CD4-positive, alpha-beta memory T cell (primary cell): ENCODE measurements at places on chromosomes 4 and X. TPM values are rescaled to one million over a fixed set of nuclear protein-coding genes. Genes with fewer than 3 reads are reported as not detected.
A peak's percentile ranks its signal among the peaks of the same experiment; 100 is the strongest.

DNA sequence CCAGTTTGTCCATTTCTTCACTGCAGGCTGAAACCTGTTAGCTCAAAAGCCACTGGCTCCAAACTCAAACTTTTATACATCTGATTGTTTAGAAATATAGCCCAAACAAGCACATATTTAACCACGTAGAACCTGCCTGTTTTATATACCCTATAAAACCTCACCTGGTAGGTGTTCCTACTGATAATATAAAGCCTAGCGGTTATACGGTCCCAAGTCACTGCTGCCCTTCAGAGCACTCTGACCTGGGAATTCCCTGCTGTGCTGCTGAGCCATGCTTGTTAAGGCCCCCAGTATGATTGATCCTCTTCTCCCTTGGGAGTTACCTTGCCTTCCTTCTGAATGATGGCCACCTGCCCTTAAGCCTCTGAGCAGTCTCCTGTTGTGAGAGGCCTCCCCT, 432.8 kb upstream of the LCORL start:
- H3K4me3 ChIP-seq: no peak overlapping the region
- H3K27ac ChIP-seq: no peak overlapping the region
- H3K27me3 ChIP-seq: no peaks in the 10 kb centered on the region
- DNase-seq: no peak
- no peaks in the 10 kb centered on the region for H3K36me3 ChIP-seq

GRCh38 chr4:11264841-11265240, 163.9 kb downstream of the HS3ST1 start:
- no peaks in the 10 kb centered on the region for H3K27me3 ChIP-seq
- H3K27ac ChIP-seq: no peak overlapping the region
- no peak overlapping the region for H3K4me3 ChIP-seq
- H3K4me1 ChIP-seq: no peaks in the 10 kb centered on the region
- no peak for DNase-seq

GRCh38 chr4:150136036-150136435, 57.8 kb downstream of the DCLK2 start:
- no peaks in the 10 kb centered on the region for H3K4me1 ChIP-seq
- H3K27me3 ChIP-seq: no peaks in the 10 kb centered on the region
- no peak overlapping the region for H3K4me3 ChIP-seq
- no peak for DNase-seq
- no peak overlapping the region for H3K27ac ChIP-seq

- no peak for DNase-seq
- H3K27me3 ChIP-seq: no peaks in the 10 kb centered on the region
- H3K36me3 ChIP-seq: no peaks in the 10 kb centered on the region
These were observed 156.9 kb downstream of the CBR4 start for GRCh38 chr4:168852933-168853713.

DNA sequence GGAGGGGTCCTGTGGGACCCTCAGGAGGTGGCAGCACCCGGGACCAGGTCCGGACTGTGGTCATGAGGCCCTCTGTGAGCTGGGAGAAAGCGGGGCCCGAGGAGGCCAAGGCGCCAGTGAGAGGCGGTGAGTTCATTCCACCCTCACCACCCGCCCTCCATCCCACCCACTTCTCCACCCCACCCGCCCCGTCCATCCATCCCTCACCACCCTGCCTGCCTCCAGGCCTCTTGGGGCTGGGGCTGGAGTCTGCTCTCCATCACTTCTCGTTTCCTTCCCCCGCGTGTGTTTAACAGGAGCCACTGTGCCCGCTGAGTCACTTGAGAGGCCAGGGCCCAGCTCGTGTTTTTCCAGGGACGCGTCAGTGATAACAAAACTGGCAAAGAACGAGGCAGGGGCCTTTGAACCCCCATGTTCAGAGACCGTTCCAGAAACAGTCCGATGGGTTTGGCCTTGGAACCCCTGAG, 6.2 kb downstream of the SH3TC1 start:
- H3K27ac ChIP-seq: no peak overlapping the region
- no peak overlapping the region for H3K4me3 ChIP-seq
- H3K27me3 ChIP-seq: no peaks in the 10 kb centered on the region
- no peak for DNase-seq

DNA sequence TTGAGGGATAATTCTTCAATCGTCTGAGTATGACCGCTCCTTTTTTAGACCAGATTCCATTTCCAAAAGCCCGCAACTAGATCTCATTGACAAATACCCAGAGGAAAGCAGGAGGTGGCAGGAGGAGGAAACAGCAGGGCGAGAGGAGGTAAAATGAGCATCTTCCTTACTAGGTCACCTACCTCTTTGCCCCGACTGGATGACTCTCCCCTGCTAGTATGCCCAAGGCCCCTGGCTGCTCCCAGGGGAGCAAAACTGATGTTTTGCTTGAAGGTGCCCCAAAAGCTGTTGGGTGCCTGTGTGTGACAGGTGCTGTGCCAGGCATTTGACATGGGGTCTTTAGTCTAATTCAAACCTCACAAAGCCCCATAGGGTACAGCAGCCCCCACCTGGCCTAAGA, 48.9 kb downstream of the C4orf50 start:
- no peak overlapping the region for H3K27ac ChIP-seq
- H3K27me3 ChIP-seq: no peaks in the 10 kb centered on the region
- no peak overlapping the region for H3K4me3 ChIP-seq
- no peak for DNase-seq

- no peak overlapping the region for H3K27ac ChIP-seq
- H3K27me3 ChIP-seq: no peaks in the 10 kb centered on the region
- no peaks in the 10 kb centered on the region for H3K4me1 ChIP-seq
- DNase-seq: no peak
These were observed 504.3 kb downstream of the FAM133A start for GRCh38 chrX:94178145-94178788.

GRCh38 chrX:6227453-6227835, 1.2 kb downstream of the NLGN4X start:
- H3K27me3 ChIP-seq: no peaks in the 10 kb centered on the region
- H3K4me1 ChIP-seq: no peaks in the 10 kb centered on the region

GRCh38 chr4:53559021-53559620, 32.2 kb downstream of the LNX1 start:
- H3K4me1 ChIP-seq: no peaks in the 10 kb centered on the region
- no peak overlapping the region for H3K4me3 ChIP-seq
- H3K27ac ChIP-seq: no peak overlapping the region
- H3K27me3 ChIP-seq: no peaks in the 10 kb centered on the region

DNA sequence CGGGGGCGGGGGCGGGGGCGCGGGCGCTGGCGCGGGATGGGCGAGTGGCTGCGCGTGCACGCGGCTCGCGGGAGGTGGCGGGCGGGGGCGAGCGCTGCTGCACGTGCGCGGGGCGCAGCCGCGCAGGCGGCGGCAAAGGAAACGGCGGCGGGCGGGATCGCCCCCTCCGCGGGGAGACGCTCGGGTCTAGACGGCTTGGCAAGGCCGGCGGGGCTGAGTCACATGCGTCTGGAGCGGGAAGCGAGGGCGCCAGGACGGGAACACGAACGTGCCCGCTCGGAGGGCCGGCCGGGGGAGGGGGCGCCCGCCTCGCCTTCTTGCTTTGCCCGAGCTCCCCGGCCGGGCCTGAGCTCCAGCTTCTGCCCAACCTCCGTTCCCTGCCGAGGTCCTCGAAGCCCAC, 4.3 kb upstream of the HAUS7 start:
- no peak overlapping the region for H3K27ac ChIP-seq
- H3K36me3 ChIP-seq: no peaks in the 10 kb centered on the region
- peak; percentile 43 for DNase-seq
- H3K27me3 ChIP-seq: no peaks in the 10 kb centered on the region

DNA sequence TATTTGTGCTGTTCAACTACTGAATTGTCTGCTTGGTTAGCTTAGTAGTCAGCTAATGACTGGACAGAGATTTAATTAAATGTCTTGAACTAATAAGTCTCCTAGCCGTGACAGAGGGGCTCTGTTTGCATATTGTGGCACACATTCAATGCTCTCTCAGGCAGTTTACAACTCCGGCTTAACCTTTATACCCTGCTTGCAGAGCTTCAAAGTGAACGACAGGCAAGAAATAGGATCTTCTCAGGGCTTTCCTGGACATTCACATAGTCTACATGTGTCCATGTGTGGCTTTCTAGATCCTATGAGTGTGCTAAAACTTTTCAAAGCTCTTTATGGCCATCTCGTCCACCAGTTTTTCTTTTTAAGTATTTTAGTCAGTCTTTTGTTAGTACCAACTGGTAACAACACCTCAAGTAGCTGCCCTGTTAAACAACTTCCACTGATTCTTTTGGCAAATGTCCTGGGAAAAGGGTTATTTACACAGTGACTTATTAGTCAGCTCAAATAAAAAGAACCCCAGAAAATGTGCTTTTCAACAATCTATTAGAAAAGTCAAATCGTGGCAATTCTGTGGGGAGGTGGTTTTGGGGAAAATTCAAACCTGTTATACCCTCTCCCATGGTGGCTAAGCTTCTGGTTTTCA, 28.6 kb downstream of the OR13H1 start:
- H3K36me3 ChIP-seq: no peaks in the 10 kb centered on the region
- no peaks in the 10 kb centered on the region for H3K27me3 ChIP-seq
- no peak overlapping the region for H3K27ac ChIP-seq
- DNase-seq: no peak
- no peaks in the 10 kb centered on the region for H3K4me1 ChIP-seq

DNA sequence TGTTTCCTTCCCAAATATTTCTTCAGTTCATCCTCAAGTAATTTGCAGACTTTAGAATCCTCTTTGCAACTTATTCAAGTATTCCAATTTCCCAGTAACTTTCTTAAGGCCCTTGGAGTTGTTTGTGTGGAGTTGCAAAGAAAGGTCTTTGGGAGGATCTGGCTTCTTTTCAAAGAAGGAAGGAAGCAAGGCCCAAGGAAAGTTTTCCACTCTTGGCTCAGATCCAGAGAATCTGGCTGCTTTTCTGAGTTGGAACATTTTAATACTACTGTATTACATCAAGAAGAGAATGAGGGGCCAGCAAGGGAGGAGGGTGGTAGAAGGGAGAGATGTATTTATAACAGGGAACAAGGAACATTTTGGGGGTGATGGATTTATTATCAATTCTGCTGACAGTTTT, 10.5 kb downstream of the CDX4 start:
- no peaks in the 10 kb centered on the region for H3K36me3 ChIP-seq
- DNase-seq: no peak
- H3K27ac ChIP-seq: no peak overlapping the region
- no peaks in the 10 kb centered on the region for H3K4me1 ChIP-seq
- H3K27me3 ChIP-seq: no peaks in the 10 kb centered on the region
- no peak overlapping the region for H3K4me3 ChIP-seq

MTHFD2L gene
- total RNA-seq: 7.5 TPM

HGFAC gene
- total RNA-seq: 0.17 TPM

PTTG2 gene
- total RNA-seq: 1.9 TPM

CD38 gene
- total RNA-seq: 1.7 TPM

HOPX gene
- 19.3 TPM for total RNA-seq

KLHL8 gene
- total RNA-seq: 11.0 TPM

WDR17 gene
- 0.42 TPM for total RNA-seq

SOD3 gene
- total RNA-seq: not detected
